ENCODE measurements at places on chromosomes 11 and 22.
A peak's percentile ranks its signal among the peaks of the same experiment; 100 is the strongest.

DNA sequence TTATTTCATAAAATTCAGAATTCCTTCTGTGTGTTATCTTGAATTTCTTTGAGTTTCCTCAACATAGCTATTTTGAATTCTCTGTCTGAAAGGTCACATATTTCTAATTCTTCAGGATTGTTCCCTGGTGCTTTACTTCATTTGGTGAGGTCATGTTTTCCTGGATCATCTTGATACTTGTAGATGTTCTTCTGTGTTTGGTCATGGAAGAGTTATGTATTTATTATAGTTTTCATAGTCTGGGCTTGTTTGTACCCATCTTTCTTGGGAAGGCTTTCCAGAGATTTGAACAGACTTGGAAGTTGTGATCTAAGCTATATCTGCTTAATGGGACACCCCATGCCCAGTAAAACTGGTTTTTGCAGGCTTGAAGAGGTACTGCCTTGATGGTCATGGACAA, 149.6 kb downstream of the METTL15 start:
- DNase-seq: no peak

- no peak for DNase-seq
Measured at GRCh38 chr22:33666961-33667619, 253.2 kb downstream of the LARGE1 start.

- no peak for DNase-seq
Measured at GRCh38 chr22:40498420-40499208, 128.2 kb downstream of the SGSM3 start.

DNA sequence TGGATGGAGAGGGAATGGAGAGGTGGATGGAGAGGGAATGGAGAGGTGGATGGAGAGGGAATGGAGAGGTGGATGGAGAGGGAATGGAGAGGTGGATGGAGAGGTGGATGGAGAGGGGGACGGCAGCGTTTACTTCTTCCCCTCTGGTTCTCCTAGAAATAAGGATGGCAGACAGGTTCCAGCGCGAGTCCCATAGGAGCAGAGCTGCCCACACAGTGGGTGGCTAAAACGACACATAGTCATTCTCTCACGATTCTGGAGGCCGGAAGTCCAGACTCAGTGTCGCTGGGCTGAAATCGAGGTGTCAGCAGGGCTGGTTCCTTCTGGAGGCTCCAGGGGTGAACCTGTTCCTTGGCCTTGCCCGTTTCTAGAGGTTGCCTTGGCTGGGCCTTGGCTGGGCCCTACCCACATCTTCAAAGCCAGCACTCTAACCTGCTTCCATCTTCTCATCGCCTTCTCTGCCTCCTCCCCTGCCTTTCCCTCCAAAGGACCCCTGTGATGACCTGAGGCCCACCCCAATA, 12.7 kb upstream of the CTSD start:
- DNase-seq: no peak

- DNase-seq: no peak
Measured at GRCh38 chr11:71339396-71339881, 87.1 kb upstream of the SHANK2 start.

DNA sequence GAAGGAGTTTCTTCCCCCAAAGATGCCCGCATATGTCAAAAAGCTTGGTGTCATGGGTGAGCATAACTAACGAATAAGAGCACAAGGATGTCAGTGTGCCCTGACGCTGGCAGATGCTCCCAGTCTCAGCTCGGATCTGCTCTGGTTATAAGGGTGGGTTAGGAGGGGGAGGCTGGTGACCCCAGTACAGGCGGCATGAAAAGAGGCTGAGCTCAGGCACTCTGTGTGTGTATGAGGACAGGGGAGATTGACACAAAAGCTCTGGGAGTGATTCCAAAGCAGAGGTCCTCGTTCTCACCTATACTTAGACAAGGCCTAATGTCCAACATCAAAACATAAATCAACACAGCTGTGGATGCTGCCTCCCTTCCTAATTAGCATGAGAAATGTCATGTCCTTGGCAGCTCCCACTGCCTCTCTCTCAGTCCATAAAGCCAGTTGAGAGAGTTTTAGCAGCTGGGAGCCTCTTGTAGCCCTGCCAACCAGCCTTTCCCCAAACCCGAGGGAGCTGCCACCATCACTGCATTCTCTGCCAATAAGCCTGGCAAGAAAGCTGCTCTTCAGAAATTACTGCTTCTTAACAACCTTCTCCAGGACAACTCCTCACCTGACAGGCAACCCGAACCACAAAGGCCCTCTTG, 59.8 kb downstream of the SC5D start:
- peak; percentile 99 for DNase-seq

DNA sequence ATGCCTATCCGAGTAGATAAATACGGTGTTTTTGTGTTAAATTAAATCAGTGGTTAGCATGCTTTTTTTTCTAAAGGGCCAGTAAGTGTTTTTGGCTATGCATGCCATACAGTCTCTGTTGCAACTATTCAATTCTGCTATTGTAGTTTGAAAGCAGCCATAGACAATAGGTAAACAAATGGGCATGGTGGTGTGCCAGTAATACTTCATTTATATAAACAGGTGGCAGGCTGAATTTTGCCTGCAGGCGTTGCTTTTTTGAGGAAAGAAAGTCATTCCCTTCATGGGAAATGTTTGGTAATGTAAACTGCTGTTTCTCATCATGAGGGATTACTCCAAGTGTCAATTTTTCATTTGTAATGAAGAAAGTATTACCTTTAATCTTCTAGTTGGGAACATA, 106.5 kb downstream of the TMEM135 start:
- DNase-seq: no peak

DNA sequence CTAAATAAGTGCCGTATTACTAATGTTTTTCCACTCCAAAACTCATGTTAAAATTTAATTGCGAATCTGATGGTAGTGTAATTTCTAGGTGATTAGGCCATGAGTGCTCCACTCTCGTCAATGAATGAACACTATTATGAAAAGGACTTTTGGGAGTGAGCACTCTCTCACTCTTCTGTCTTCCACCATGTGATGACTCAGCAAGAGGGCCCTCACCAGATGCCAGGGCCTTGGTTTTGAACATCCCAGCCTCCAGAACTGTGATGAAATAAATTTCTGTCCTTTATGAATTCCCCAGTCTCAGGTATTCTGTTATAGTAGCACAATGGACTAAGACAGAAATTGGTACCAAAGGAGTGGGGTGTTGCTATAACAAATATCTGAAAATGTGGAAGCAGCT, 8.1 kb downstream of the JRKL start:
- peak; percentile 65 for DNase-seq

DNA sequence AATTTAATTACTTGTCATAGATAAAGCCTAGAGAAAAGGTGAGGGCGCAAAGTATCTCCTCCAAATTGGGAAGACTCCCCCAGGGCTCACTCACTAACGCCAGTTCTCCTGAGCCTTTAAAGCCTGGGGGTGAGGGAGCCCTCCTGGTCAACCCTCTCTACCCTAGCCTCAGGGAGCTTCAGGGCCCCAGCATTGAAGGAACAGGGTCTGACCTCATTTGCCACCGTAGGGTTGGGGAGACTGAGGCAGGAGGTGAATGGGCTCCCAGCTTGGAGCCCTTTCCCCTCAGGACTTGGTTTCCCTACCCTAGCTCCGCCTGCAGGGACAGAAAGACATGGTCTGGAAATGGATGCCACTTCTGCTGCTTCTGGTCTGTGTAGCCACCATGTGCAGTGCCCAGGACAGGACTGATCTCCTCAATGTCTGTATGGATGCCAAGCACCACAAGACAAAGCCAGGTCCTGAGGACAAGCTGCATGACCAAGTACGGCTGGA, 1.7 kb downstream of the FOLR2 start:
- no peak for DNase-seq

Data from DMS79 treated with DMSO at 0.1 percent for 48 hours (cell line).